PC-9 (cell line): ENCODE measurements at places on chromosomes 4 and X. TPM values are rescaled to one million over a fixed set of nuclear protein-coding genes. Genes with fewer than 3 reads are reported as not detected.

Gene MAGEA2
- total RNA-seq: 16.2 and 18.7 TPM in 2 replicates

Gene LRIT3
- not detected in 2 replicates for total RNA-seq

Gene CFI
- total RNA-seq: 1.6 and 2.2 TPM in 2 replicates

Gene GYPA
- not detected in 2 replicates for total RNA-seq

Gene PAGE2B
- total RNA-seq: not detected in 2 replicates

Gene STK32B
- not detected in 2 replicates for total RNA-seq

Gene MAMLD1
- total RNA-seq: 1.5 and 2.5 TPM in 2 replicates

Gene GPR143
- total RNA-seq: not detected in 2 replicates

Gene RPA4
- total RNA-seq: 0.46 and 0.93 TPM in 2 replicates

Gene SPIN2A
- total RNA-seq: 2.4 and 2.5 TPM in 2 replicates

Gene FRG2
- not detected in 2 replicates for total RNA-seq

Gene GPC4
- total RNA-seq: 4.4 and 4.7 TPM in 2 replicates
